ENCODE measurements at places on chromosomes 4 and X.

DNA sequence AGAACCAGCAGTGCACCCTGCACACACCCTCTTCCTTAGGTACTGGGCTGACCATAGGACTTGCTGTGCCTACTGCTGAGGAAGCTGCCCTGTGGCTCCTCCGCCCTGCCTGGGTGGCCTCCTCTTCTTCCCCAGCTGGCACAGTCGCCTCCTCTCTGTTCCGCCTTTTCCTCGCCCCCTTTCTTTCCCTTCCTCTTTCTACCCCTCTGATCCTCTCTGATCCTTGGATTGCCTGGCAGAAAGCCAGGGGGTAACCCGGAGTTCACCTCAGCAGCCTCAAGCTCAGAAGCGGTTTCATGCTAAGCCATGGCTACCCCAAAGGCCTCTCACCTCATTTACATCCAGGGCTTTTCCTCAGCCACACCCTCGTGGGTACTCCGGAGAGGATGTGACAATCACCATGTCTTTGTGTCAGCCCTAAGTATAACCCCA lies 136.2 kb downstream of the SMIM20 start:
- no peak for DNase-seq

DNA sequence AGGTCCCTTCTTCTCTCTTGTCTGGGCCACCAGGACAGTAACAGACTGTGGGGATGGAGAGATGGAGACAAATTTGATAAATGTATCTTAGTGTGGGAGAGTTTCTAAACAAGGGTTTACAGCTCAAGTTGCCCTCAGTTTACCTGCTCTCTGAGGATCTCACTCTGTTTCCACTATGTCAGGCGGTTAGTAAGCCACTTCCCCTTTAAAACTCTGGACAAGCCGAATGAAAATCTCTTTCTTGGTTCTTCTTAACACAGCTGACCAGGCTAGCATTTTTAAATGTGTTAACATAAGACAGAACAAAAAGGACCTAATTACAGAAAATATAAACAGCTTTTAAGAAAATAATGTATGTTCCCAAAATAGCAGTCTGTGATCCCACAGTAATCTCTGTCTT lies 2.9 kb upstream of the SCARB2 start:
- no peak for DNase-seq

- DNase-seq = no peak
Observed at GRCh38 chr4:140666889-140667614, 89.1 kb downstream of the TBC1D9 start.

DNA sequence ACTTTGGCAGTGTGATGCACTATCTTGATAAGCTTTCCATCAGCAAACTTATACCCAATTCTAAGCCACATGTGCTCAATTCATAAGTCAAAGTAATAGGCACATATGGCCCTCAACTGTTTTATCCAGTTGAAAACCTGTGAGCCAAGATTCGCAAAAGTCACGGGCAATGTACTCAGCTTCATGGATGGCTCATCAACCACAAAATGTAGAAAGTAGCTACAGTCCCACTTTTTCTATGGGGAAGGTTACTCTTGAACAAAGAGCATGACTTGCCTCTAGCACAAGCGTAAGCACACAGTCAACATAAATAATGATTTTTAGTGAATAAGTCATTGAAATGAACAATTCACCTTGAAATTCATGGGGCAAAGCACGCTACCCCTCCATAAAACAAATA lies 25.1 kb upstream of the DDX53 start:
- no peak for DNase-seq

DNA sequence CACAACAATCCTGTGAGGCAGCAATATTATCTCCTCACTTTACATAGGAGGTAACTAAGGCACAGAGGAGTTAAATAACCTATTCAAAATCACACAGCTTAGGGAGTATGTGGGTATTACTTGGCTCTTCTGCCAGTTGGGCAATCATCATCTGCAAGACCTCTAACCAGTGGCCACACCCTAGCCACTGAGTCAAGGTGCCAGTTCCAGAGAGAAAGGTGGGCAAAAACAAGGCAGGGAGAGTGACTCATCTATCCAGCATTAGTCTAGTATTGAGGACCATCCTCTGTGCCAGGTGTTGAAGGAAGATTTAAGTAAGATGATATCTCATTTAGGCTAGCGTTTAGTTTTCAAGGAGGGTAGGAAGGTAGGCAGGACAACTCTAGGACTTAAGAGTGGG lies 113.9 kb upstream of the EOLA2 start:
- no peak for DNase-seq

- no peak for DNase-seq
Observed at GRCh38 chrX:1734806-1735205, 119.9 kb downstream of the ASMT start.

DNA sequence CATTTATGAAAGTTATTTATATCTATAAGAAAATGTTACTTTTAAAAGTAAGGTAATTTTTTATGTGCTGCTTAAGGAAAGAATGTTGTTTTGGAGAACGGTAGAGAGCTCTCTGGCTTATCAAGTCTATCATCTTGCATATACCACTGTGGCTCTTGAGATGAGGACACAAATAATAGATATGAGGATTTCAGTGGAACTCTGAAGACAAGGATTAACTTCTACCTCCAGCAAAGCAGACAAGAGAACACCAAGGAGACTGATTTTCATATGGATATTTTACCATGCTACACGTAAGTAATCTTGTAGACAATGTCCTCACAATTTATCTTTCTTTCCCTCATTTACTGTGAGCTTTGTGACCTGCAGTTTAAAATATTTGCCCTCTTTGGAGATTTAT lies 557.5 kb upstream of the NDST4 start:
- no peak for DNase-seq

- peak; percentile 75 for DNase-seq
Observed at GRCh38 chr4:118173956-118174725, 139.9 kb downstream of the NDST3 start.

DNA sequence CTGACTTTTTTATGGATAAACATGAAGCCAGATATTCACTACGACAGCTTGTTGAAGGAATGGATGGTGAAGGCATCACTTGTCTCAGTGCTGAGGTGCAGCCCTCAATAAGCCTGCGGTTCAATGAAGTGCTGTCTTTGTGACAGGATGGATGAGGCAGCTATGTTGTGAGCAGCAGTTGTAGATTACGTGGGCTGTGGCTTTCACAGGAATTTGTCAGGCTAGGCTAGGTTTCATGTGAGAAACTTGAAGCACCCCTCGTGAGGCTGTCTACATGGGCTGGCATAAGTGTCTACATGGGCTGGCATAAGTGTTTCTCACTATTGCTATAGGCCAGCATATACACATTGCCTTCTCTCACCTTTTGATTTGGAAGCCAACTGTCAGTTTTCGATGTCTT lies 1050.0 kb downstream of the ADGRL3 start:
- no peak for DNase-seq

DNA sequence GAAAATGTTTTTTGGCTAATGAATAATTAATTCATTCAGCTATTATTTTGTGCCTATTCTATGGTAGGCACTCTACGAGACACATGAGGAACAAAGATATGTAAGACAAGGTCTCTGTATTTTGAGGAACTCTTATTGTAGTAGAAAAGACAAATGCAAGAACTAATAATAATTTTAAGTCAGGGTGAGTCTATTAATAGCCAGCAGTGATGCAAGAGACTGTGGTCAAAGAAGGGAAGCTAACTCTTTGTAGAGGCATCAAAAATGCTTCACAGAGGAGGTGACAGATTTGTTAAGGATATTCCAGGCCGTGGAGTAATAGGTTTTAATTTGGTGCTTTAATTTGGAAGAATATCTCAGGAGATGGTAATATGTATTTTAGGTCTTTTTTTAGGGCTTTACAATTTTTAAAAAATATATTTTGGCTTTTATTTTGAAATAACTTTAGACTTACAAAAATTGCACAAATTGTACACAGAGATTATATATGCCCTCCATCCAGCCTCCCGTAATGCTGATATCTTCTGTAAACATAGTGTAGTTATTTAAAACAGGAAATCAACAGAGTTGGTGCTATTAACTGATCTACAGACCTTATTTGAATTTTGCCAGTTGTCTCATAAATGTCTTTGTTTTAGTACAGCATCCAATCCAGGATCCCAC lies 48.1 kb downstream of the DCLK2 start:
- peak; percentile 53 for DNase-seq

- DNase-seq = peak; percentile 0
Observed at GRCh38 chrX:51144828-51145442, 187.7 kb upstream of the NUDT10 start.

DNA sequence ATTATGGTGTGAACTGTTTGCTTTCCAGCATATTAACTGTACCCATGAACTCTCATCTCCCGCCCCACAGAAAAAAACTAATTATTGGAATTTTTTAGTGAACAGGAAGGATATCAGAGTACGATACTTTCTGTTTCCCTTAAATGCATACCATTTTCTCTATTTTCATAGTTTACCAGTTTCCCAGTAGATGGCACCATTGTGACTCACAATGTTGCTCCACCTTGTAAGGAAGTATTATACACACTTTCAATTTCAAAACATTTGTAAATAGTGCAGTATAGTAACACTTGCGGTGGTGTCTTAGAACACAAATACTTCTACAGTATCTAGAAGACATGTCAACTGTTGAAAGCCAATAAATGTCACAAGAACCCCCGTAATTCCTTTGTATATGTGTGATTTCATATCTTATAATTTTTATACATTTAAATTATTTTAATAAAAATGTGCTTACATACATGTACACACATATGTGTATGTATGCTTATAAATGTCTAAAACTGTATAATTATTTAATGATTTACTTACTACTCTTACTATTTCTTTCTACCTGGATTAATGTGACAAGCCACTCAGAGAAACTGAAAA lies 167.3 kb downstream of the SLIT2 start:
- DNase-seq = peak; percentile 82

DNA sequence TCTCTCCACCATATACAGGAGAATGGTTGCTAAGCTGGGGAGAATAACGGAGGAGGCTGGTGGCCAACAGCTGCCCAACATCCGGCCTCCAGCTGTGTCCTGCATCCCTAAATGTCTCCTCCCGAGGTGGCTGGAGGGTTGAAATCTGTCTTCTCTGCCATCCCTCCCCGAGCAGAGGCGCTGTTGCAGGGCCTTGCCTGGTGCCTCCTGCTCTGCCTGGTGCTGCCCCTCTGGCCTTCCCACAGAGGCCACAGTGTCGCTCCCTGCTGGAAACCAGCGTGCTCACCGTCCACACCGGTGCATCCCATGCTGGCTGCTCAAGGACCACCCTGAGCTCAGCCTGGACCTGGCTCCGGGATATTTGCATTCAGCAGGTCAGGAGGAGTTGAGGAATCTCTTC lies 115.2 kb downstream of the ENPP6 start:
- no peak for DNase-seq

DNA sequence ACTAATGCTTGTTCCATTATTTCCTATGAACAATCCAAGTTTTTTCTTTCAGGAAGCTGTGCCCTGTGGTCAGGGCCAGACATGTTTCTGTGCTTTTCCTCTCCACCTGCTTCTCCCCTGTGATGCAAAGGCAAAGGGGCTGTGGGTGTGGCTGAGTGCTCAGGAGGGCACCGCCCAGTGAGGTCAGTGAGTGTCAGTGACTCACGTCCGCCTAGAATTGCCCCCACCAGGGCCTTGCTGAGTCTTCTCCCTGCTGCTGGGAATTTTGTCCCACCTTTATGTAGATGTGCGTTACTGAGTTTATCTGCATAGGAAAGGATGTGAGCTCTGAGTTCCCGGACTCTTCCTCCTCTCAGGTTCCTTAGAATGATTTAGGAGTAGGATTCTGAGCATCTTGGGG lies 283.2 kb downstream of the DCHS2 start:
- DNase-seq = peak; percentile 47

- no peak for DNase-seq
Observed at GRCh38 chr4:71110499-71110898, 117.0 kb downstream of the DCK start.

- DNase-seq = no peak
Observed at GRCh38 chrX:8297766-8298165, 126.7 kb upstream of the VCX2 start.

DNA sequence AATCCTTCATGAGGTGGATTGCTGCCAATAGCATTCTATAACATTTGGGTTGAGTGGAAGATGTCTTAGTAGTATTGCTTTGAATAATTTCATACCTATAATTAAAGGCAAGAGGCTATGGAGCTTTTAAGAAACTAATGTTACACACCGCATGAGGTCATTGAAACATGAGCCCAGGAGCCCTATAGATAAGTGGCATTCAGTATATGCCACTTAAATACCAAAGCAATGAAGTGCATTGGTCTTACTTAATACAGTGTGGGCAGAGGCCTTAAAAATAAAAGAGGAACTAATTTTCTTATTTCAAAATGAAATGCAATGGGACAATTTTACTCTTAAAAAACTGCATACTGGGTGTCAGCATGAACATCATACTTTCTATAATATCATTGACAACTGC lies 47.5 kb downstream of the SPATA18 start:
- peak; percentile 48 for DNase-seq

GRCh38 chr4:156596026-156596425 lies 375.6 kb downstream of the PDGFC start:
- DNase-seq = peak; percentile 19

DNA sequence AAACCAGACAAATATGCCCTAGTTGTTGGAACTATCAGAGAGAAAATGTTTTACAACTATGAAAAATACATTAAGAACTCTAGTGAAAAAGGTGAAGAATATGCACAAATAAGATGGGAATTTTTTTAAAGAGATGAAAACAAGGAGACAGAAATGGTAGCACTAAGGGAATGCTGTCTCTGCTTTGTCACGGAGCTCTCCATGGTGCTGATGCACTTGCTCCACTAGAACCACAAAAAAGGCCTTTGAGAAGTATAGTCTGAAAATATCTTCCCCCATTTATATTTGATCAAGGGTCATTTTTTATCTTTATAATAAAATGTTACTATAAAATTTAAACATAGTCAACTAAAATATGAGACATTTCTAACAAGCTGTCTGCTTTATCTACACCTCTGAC lies 1655.5 kb upstream of the AGA start:
- no peak for DNase-seq

DNA sequence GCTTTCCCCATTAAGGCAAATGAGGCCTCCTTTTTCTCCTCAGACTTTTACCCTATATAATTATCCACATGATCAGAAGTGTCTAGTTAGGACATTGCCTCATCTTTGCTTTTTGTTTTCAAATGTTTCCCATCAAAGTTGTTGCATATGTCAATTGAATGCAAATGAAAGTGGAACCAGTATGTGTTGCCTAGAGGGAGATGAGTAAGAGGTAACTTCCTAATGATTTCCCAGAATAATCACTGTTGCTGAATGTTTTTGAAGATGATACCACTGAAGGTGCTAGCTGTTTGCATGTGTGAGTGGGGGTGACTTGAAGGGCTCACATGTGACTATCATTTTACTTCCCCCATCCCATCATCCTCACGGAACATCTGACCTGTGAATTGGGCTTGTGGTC lies 33.9 kb downstream of the PAK3 start:
- no peak for DNase-seq

DNA sequence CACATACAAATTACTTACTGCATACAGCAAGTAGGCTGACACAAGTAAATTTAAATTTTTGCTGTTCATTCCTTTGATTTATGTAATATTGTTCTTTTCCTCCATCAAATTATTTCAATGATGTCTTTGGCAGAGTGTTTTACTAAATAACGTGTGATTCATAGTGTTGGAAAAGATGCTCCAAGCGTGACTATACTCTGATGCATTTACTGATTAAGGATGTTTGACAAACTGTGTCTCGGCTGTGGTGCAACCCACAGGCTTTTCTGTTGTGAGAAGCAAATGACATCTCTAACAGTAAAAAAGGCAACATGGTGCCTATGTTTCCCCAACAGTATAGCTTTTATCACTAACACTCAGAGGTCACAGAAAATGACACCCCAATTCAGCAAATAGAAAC lies 540.9 kb downstream of the PPP4R3C start:
- DNase-seq = no peak

- DNase-seq = peak; percentile 58
Observed at GRCh38 chrX:31036895-31037294, 34.9 kb downstream of the FTHL17 start.

- DNase-seq = no peak
Observed at GRCh38 chr4:48439988-48440387, 43.2 kb upstream of the SLC10A4 start.
